ENCODE measurements at places on chromosomes 2 and 18.

DNA sequence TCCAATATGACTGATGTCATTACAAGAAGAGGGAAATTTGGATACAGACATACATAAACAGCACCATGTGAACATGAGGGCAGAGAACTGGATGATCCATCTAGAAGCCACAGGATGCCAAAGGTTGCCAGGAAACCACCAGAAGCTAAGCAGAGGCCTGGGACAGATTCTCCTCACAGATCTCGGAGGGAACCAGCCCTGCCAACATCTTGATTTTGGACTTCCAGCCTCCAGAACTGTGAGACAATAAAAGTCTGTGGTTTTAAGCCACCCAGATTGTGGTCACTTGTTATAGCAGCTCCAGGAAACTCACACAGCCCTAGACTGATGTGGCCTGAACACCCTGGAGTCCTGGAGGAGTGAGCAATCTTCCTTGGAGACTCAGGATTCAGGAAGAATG, 351.6 kb downstream of the EIPR1 start:
- no peak for DNase-seq

GRCh38 chr2:1663621-1664020, 80.7 kb downstream of the PXDN start:
- DNase-seq, result no peak

DNA sequence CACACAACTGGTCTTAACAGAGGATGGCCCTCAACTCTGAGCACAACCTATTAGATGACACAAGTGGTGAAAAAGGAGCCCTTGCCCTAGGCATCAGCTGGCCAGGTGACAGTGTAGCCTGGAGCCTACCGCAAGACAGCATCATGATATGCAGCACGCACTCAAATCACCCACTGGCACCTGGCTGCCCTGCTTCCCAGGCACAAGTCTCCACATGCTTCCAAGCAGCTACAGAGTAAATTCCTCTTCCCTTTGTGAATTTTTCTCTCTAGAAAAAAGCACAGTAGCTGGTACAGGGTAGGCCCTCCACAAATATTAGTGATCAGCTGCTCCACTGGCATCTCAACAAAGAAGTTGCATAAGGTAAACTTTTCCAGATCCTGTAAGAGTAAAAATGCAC, 6.0 kb downstream of the FBXO15 start:
- no peak for DNase-seq

DNA sequence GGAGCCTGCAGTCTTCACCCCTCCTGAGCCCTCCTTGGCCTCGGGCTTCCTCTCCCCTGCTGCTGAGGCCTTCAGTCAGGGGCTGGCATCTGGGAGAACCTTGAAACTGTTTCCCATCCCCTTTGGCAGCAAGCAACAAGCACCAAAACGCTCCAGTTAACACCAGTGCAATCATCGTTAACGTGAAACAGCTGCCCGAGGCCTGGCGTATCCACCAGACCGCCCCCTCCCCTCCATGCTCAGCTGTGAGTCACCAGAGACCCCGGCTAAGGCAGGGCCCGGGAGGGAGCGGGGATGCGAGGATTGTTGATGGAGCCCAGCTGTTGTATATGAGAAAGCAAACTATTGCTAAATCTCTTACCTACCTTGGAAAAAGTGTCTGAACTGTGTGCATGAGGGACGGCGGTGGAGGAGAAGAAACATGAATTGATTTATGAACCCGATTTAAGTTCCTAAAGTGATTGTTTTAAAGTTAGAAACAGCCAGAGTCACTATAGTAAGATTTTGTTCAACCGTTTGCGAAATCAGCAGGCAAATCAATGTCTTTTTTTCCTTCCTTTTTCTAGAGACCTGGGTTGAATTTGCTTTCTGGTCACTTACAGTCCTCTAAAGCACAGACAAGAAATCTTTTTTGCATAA, 5.2 kb downstream of the ZFP36L2 start:
- DNase-seq, result peak; percentile 98

DNA sequence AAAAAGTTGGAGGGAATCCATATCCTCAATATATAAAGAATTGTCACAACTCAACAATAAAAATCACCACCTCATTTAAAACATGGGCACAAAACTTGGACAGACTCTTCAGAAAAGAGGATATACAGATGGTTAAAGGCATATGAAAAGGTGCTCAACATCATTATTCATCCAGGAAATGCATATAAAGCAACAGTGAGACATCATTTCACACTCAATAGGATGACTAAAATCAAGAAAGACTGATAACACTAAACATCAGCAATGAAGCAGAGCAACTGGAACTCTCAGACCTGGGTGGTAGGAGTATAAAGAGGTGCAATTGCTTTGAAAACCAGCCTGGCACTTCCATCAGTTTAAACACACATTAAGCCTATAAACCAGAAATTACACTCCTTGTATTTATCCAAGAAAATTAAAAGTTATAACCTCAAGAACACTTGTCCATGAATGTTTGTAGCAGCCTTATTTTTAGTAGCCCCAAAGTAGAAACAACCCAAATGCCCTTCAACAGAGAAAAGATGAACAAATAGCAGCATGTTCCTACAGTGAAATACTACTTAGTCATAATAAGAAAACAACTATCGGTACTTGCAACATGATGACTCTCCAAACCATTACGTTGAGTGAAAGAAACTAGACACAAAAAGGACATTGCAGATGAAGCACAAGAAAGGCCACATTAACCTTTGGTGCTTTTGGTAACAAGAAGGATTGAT, 79.1 kb upstream of the TANC1 start:
- DNase-seq, result no peak

- DNase-seq, result peak; percentile 45
Observed at GRCh38 chr18:5895299-5895875, at the start of gene TMEM200C. Gene TMEM200C (minus strand): TSS chr18:5895522. CDS start chr18:5892063, 3,459 bp downstream.

GRCh38 chr18:295756-296490, 28.1 kb upstream of the THOC1 start:
- DNase-seq, result peak; percentile 29

DNA sequence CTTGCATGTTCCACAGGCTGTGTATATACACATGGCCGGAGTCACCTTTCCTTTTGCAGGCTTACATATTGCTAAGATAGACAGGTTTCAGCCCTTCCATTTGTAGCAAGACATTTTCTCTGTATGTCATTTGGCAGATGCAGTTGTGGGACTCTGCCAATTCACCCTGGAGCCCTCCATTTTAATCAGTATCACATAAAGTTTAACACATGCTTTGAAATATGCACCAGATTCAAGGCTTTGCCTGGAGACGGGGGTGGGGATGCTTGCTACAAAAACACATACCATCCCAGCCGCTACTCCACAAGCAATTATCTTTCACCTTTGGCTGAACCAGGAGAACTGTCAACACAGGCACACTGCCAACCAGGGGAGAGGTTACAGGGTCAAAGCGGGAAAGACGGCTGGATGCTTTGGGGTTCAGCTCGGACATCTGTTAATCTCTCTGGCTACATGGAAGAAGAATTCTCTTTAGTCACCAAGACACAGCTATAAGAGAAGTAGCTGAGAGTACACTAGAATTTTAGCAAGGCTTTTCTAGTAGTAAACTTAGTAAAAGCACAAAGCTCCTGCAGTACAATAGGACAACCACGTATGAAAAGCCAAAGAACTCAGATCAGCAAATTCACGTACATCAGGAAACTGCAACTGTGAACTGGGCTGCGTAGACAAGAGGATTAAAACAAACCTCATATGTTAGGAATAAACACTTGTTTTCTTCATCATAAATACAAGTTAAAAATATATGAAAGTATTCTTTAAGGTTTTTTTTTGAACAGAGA, 130.9 kb downstream of the EXOC6B start:
- DNase-seq, result peak; percentile 78

DNA sequence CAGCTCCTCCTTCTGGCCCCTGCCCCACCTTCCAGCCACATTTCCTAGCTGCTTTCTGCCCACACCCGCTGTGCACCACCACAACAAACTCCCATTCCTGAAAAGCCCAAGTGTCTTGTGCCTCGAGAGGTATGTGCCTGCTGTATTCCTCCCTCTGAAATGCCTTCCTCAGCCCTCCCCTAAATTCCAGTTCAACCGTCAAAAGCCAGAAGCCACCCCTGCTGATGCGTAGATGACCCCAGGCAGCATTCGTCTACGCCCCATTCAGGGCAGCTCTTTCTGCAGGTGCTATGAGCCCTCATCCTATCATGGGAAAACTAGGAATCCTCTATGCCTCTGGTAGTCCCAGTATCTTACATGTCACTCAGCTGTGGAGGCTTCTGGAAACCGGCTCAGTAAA, 71.7 kb downstream of the DNMT3A start:
- no peak for DNase-seq

DNA sequence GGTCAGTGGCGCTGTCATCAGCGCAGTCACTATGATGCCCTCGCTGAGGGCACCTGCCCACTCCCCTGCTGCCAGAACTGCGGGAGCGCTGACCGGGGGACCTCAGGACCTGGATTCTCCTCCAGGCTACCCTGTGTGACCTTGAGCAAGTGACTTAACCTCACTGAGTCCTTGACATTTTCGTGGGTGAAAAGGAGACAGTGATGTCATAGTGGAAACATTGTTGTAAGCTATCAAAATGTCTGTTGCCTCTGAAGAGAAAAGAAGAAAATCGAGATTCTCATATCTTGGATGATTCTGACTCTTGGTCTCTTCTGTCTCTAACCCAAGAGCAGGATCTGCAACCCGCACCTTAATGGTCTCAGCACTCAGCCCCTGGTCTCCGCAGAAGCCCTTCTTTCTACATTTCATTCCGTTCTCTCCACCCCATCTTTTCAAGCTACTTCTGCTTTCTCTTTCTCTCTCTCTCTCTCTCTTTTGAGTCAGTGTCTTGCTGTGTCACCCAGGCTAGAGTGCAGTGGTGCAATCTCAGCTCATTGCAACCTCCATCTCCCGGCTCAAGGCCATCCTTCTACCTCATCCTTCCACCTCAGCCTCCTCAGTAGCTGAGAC, 978 bp upstream of the TUBA4A start:
- DNase-seq, result no peak

- DNase-seq, result no peak
Observed at GRCh38 chr2:1054399-1054798, 103.8 kb downstream of the SNTG2 start.

GRCh38 chr2:6024784-6025183, 332.6 kb downstream of the SOX11 start:
- DNase-seq, result no peak

GRCh38 chr18:10149768-10150556, 236.1 kb downstream of the VAPA start:
- no peak for DNase-seq

GRCh38 chr18:31667185-31667584, 17.2 kb downstream of the B4GALT6 start:
- DNase-seq, result no peak

DNA sequence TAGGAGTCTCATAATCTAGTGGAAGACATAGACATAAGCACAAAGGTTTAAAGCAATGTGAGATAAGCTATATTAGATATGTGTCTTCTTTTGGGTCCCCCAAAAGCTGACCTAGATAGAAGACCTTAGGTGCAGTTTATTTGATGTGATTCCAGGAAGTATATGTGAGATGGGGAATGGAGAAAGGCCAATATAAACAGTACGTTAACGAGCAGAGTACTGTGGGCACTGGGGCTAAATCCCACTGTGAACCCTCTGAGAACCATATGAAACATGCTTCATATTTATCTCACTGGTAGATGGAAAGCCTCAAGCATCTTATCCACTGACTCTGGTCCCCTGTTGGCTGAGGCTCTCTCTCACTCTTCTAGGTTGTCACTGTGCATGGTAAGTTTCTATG, 62.6 kb upstream of the ZC3H15 start:
- no peak for DNase-seq

DNA sequence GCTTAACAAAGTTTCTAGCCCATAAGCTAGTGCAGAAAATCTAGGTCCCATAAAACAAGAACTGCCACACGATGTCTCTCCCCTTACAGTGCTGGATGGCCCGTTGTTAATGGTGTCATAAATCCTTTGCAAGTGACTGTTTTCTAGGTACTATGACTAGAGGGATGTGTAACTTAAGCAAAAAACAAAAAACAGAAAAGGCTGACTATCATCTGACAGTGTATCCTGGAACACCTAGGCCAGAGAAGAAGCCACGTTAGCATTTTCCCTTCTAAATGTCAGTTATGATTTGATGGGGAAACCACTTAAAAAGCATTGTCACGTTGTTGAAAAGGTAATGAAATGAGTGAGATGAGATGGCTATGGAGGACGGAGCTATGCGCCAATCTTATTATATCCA, 2.4 kb downstream of the CASP8 start:
- no peak for DNase-seq
